ENCODE measurements at places on chromosomes 7 and 10.

DNA sequence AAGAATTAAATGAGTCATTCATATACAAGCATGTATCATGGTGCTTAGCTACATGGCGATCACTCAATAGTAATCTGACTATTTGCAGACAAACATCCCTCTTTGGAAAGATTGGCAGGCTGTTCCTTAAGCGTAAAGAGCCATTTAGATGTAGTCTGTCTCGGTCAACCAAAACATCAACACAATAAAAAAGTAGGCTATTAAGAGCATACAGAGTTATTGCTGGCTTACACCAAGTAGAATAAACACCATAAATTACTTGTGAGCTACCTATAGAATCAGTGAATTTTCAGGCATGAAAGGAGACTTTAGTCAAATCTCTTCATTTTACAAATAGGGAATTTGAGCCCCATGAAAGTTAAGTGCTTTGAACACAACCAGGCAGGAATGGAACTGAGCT lies 171.7 kb upstream of the FAM171A1 start:
- no peak for DNase-seq

GRCh38 chr10:100658269-100658668 lies 87.1 kb upstream of the PAX2 start:
- peak; percentile 24 for DNase-seq

DNA sequence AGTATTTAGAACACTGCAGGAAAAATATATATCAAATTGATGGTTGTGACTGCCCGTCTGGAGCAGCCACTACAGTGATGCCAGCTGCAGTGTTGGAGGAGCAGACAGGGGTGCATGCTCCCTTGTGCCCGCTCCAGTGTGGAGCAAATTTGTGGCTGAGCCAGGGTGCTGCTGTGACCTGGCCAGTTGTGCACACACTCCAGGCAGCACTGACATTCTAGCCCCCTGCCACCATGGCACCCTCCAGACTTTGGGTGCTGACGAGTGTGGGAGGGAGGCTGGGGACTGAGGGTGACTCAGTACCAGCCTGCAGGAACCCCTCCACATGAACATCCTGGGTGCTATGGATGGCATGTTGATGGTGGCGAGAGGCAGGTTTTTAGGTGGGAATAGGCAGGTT lies 160.0 kb upstream of the PCDH15 start:
- DNase-seq: no peak

DNA sequence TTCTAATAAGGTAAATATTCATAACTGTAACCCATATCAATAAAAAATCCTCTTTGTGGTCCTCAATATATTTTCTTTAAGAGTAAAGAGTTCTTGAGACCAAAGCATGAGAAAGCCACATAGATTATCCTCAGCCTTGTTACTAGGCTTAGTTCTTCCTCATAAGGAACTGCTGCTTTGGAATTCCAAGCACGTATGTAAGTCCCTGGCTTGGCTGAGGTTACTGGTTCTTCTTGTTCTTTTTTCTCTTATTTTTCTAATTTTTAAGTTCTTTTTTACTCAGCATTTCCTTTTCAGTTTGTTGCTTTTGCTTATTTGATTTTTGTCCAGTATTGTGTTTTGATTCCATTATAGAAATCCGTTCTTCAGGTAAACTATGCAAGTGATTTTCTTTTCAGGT lies 127.3 kb downstream of the MARCHF5 start:
- no peak for DNase-seq

GRCh38 chr10:86224354-86225102 lies 142.1 kb downstream of the GRID1 start:
- DNase-seq: no peak

- no peak for DNase-seq
Measured at GRCh38 chr10:100364735-100365391, 17.8 kb downstream of the SCD start.

DNA sequence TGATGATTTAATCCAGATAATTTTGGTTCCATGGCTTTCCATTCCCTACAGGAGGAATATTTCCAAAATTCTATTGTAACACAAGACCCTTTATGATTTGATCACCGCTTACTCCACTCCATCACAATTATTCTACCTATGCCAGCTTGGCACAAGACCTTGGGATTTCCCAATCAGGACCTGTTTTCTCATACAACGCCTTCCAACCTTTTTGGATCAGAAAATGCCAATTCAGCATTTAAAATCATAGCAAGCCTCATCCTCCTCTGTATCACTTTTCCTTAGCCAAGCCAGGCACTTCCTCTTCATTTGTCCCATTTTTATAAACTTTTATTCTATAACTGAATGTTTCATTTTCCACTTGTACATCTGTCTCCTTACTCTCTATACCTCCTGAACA lies 100.9 kb downstream of the JMJD1C start:
- no peak for DNase-seq

- no peak for DNase-seq
Measured at GRCh38 chr10:88966797-88967196, 14.2 kb upstream of the ACTA2 start.

- no peak for DNase-seq
Measured at GRCh38 chr10:44028384-44029137, 356.3 kb downstream of the CXCL12 start.

- no peak for DNase-seq
Measured at GRCh38 chr7:47226696-47227095, 355.2 kb downstream of the TNS3 start.

GRCh38 chr10:86461963-86462804 lies 59.4 kb downstream of the WAPL start:
- no peak for DNase-seq

DNA sequence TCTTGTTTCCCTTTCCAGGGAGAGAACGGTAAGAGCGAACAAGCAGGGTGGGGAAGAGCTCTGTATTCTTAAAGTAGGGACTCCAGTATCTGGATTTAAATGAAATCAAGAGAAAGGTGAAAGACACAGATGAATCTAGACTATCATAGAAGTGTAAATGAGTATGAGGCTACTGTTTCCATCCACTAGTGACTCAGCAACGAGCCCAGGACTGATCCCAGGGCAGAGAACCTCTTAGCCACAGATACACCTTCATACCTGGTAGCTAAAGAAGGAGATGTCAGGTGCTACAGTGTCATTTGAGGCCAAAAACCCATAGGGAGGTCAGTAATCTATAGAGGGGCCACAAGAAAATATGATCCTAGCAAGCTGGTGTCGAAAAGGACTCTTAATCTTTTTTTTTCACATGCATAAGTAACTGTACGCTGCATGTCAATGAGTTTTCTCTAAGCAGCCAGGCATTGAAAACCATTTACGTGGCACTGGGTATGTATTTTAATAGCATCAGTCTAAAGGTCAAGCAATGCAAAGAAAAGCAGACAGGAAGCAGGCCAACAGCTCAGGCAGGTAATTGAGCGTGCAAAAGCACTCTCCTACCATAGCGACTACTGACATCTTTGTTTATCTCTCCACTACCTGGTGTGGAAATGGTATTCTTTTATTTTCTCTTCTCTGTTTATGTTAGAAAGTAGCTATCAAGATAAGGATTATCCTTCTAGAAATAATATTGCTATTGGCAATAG lies 91.5 kb upstream of the EGR2 start:
- DNase-seq: no peak

- no peak for DNase-seq
Measured at GRCh38 chr10:94092848-94093247, 99.1 kb downstream of the PLCE1 start.

- DNase-seq: peak; percentile 90
Measured at GRCh38 chr7:26151953-26152781, at the start of gene NFE2L3. Gene NFE2L3 (plus strand): TSS chr7:26152198. CDS start chr7:26152499, 301 bp downstream.

DNA sequence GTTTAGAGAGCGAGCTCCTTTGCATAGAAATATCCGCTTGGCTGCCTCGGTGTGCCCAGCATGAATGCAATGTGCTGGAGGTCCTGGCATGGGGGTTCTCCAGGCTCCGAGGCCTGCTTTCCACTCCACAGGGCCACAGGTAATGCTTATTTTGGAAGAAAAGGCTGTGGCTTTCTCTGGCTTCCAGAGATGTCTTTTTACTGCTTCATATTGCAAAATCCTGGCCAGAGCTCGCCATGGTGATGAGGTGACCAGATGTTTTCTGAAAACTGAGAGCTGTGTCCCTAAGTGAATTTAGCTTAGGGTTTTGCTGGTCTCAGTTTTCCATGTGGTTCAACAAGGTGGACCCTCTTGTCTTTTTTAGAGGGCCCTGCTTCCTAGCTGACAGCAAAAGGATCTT lies 65.2 kb downstream of the BMPER start:
- no peak for DNase-seq

GRCh38 chr7:78099715-78100394 lies 301.3 kb downstream of the PHTF2 start:
- DNase-seq: no peak
